ENCODE measurements at places on chromosomes 16 and 17. TPM values are rescaled to one million over a fixed set of nuclear protein-coding genes. Genes with fewer than 3 reads are reported as not detected.

GLP2R gene
- 0.35 TPM for polyA plus RNA-seq

KRT24 gene
- not detected for polyA plus RNA-seq

DNA sequence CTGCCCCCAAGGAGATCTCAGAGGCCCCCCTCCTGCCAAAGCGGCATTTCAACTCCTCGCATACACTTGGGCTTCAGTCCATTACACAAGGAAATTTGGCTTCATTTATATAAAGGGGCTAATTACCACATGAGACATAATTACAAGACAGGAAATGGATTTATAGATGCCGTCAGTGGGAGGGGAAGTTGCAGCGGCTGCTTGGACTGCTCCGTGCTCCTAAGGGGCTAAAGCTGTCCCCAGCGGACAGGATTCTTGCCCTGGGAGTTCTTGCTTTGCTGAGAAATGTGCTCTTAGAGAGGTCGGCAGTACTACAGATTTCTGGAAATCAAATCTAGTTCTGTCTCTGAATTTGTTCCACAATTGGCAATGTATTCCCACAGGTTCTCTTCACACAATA is 57.2 kb upstream of the NLK start:
- no peak for DNase-seq

GRCh38 chr16:9522614-9523013 is 431.2 kb downstream of the HAPSTR1 start:
- no peak for DNase-seq

GRCh38 chr16:82456683-82457082 is 170.1 kb upstream of the CDH13 start:
- DNase-seq = no peak

DNA sequence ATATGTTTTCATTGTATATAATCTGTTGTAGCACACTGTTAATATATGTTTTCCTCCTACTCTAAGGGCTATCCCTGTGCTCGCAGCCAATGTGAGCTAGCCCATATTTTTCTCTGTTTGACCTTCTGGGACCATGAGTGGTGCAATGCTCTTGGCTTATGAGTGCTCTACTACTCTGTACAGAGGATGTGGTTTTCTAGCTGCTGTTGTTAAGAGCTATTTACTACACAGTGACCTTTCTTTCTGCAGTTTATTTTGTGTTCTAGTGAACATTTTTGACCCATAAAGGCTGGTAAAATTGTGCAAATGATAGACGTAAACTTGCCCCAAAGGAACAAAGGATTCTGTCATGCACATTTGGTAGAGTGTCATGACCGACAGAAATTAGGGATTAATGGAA is 84.1 kb upstream of the CPHXL start:
- no peak for DNase-seq

GRCh38 chr17:79859676-79860615 is 20.7 kb upstream of the CBX4 start:
- DNase-seq = no peak

DNA sequence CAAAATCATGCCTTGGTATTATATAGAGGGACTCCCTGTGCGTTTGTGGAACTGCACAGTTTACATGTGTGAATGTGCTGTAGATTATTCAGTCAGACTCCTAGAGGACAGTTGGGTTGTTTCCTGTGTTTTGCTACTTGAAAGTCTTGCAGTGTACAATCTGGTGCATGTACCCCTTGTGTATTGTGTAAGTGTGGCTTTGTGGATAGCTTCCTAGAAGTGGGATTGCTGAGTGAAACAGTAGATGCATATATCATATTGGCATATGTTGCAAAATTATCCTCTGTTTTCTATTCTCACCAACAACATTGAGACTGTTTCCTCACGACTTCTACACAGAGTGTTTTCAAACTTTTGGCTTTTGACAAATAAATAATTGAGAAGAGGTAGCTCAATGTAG is 263.7 kb downstream of the MAP2K6 start:
- no peak for DNase-seq

- DNase-seq = no peak
These were observed 214.6 kb downstream of the MSI2 start for GRCh38 chr17:57470906-57471305.

DNA sequence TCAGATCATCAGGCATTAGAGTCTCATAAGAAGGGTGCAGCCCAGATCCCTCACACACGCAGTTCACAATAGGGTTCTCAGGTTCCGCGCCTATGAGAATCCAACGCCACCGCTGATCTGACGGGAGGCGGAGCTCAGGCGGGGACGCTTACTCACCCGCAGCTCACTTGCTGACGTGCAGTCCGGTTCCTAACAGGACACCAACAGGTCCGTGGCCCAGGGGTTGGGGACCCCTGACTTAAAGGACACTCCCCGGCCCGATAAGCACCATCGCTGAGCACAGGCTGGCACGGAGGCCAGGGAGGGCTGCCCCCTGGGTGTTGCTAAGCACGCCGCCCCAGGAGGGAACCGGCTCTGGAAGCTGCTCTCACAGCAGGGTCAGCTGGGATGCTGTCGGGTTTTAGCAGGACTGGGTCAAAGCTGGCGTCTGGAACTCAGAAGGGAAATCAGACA is 30.1 kb upstream of the BAHCC1 start:
- peak; percentile 57 for DNase-seq

GRCh38 chr17:39239640-39240314 is 14.0 kb upstream of the STAC2 start:
- peak; percentile 48 for DNase-seq

DNA sequence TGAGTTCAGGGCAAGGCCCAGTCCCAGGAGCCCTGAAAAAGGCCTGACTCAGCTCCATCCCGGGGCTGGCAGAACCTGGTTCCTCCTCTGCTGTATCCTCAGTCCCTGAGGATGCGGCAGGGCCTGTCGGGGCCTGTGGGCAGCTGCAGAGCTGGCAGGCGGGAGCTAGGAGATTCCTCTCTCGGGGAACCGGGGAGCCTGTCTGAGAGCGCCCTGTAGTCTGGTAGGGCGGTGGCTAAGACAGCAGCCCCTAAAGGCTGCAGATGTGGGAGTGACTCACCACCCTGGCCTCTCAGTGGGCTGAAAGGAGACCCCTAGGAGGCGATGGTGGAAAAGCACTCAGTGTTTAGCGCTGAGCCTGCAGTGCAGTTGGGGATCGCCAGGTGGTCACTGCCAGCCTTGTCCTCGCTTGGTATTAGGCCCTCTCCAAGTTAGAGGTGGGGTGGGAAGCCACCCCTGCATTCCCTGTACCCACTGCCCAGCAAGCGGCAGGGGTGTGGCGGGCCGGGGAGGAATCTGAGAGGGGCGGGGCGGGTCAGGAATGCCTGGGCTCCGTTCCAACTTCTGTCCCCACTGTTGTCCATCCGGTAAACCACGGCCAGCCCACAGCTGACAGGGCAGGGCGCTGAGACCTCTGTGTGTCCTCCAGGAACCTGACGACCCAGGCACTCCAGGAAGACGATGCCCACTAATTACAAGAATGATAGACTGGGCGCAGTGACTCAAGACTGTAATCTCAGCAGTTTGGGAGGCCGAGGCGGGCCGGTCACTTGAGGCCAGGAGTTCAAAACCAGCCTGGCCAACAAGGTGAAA is 29.5 kb upstream of the CDH1 start:
- DNase-seq = no peak

DNA sequence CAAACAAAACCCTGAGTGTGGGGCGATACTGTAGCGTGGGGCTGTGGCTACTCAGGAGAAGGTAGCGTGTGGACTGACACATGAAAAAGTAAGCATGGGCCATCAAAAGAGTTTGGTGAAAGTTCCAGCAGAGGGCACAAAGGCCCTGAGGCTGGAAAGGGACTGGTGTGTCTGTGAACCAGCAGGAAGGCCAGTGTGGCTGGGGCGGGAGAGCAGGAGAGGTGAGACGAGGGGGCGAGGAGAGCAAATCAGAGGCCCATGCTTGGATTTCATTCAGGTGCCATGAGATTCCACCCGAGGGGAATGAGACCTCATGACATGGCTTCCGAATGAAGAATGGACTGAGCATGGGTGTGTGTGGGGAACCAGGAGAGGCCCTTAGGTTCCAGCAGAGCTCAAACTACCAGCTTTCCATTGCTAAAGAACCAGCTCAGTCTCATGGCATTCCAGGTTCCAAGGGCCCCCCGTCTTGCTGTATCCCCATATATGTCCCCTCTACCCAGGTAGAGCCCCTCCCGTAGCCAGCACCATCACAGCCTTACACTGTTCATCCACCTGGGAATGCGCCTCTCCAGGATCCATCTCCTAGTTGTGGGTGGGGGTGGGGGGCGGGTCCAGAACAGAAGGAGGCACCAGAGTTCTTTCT is 31.1 kb downstream of the TRPV2 start:
- no peak for DNase-seq

DNA sequence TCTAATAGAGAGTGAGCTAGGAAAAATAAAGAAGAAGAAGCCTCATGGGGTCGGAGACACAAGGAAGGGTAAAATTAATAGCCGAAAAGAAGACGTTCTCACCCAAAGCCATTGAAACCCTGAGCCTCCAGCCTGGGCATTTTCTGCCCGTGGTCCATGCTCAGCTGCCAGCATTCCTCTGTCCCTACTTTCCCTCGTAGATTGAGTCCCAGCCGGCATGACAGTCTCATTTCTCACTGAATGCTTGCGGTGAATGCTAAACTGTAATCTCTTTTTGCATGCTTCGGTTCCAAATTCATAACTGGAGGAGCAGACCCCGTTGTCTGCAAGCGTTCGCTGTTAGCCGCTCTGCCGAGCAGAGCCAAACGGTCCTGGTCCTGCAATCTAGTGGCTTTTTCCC is 54.0 kb upstream of the COX10 start:
- peak; percentile 69 for DNase-seq

DNA sequence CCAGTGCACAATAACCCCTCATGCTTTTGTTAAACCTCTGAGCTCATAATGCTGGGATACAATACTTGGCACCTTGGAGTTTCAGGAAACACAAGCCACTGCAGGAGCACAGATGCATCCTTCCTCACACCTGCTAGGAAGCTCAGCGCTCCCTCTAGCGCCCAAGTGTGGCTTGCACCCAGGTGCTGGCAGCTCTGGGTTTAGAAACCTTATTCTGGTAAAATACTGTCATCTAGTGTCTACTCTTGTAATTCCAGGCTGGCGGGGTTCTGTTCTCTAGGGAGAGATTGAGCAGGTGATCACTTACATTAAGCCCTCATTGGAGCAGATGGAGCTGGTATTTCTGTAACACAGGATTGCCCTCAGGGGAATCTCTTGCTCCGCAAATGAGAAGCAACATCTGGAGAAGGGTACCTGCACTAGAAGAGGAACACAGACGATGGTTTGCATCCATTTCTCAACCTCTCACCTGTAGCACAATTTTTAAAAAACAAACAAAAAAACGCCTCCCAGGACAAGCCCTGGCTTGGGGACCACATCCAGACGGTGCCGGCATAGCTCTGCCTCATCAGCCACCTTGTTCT is 1.5 kb downstream of the CCL1 start:
- peak; percentile 79 for DNase-seq

DNA sequence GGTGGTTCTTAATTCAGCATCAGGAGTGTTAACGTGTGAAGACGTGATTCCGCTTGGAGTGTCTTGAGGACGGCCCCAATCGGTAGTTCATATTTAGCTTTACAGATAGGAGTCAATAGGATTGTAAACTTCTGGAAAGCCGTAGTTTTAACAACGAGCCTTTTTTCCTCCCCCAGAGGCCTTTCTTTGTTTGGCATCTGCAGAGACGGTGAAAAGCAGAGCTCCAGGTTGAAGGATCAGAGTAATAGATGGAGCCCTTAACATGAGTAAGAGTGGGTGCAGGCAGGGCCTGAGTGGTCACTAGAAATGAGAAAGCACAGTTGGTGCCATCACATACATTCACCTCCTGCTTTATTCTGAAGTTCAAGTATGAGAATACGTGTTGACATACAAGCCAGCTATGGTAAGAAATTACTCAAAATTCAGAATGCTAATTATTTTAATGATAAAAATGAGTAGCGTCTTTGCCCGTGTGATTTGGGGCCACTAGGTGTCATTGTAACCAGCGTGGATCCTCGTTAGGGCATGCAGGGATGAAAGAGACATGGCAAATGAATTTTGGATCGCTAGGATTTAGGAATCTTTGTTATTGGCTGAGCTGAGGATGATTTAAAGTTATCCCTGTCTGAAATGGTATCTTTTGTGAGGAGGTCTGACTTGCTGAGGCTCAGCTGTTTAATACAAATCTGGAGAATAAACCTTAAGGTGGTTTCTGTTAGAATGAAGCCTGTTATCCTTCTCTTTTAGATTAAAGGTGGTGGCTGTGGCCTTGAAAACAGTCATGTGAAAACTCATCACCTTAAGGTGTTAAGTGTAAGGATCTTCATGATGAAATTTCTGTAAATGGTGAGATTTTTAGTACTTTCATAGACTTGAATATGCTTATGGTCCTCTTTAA is 18.6 kb downstream of the PRCD start:
- peak; percentile 83 for DNase-seq

DNA sequence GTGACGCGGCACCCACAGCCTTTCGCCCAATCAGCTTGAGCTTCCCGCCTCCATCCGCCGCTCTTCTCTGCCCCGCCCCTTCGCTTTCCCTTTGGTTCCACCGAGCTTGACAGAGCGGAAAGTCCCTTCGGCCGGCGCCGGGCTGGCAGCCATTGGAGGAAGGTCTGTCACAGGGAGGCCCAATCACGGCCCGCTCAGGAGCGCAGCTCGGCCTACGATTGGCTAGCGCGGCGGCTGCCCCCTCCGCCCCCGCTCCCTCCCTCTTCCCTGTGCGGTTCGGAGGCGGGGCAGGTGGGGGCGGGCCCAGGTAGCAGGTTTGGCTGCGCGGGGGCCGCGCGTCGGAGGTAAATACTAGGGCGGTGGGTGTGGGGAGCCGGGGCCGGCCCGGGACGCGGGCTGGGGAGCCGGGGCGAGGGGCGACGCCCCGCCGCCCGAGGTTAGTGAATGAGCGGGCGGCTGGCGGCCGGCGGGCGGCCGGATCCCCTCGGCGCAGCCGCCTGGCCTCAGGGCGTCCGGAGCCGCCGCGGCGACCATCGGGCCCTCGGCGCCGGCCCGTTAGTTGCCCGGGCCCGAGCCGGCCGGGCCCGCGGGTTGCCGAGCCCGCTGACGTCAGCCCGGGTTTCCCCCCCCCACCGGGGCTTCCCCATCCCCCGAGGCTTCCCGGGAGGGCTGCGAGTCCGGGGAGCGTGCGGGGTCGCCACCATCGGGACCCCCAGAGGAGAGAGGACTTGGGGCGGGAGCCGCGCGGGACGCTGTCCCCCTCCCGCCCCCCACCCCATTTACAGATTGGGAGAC is at the start of gene CYLD:
CYLD (plus strand) TSS at position 306 of the 795 bp plus-strand sequence. CDS start 7,613 bp downstream, outside the sequence.
- DNase-seq = peak; percentile 99

- DNase-seq = no peak
These were observed 43.1 kb downstream of the GLG1 start for GRCh38 chr16:74563828-74564263.

DNA sequence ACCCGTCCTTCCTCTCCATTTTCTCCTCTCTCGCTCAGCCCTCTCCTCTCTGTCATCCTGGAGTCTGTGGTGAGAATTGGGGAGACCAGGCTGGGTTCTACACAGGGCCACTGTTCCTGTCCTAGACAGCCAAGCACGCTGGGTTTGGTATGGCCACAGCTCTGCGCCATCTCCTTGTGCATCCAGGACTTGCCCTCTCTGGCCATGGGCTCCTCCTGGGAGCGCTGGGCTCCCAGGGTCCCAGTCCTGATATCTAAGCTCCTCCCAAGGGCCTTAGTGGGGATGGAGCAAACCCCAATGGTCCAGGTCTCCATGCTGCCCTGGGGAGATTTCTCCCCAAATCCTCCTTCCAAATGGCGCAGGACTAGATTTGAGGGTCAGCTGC is 27.2 kb upstream of the ITGA3 start:
- DNase-seq = no peak

GRCh38 chr16:74747-75334 is 2.4 kb upstream of the RHBDF1 start:
- no peak for DNase-seq

- no peak for DNase-seq
These were observed 18.0 kb upstream of the DBNDD1 start for GRCh38 chr16:90037276-90037675.

All from spinal cord (tissue), 10 donors.